ENCODE measurements at places on chromosomes 16 and 17. TPM values are rescaled to one million over a fixed set of nuclear protein-coding genes. Genes with fewer than 3 reads are reported as not detected.

The NEURL4 gene
- 26.0 TPM for polyA plus RNA-seq

- DNase-seq: no peak
Observed at GRCh38 chr16:54503856-54504219, 217.3 kb upstream of the IRX3 start.

The HSD11B2 gene
- polyA plus RNA-seq: 1.9 TPM

DNA sequence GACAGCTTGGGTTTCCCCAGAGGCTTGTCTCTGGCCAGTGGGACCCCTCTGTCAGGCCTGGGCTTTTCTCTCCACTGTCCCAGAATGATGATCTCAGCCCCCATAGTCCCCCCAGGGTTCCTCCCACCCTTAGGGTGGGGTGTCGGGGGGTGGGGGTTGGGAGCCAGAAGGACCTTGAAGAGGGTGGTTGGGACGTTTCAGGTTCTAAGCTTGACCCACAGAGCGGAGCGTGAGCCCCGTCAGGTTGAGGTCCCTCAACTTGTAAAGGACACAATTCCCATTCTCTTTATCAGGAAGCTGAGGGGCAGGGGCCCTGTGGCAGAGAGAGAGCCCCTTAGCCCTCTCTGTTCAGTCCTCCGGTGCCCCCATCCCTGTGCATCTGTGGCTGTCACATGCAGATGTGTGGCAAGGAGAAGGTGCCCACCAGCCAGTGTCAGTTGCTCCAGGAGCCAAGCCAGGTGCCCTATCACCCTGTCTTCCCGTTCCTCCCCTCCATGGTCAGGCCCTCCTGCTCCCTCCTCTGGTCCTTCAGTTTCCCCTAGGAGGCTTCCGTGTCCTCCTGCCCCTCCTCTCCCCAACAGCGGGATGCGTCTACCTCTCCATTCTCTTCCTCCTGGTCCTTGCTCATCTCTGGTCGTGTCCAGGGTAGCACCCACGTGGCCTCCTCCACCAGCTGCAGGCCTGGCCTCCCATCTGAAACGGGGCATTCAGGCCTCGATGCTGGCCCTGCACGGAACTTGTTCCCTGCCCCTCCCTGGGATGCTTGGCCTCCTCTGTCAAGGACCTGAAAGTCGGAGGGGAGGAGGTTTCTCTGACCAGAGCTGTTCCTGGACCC, 1.5 kb upstream of the NTN3 start:
- no peak for DNase-seq

DNA sequence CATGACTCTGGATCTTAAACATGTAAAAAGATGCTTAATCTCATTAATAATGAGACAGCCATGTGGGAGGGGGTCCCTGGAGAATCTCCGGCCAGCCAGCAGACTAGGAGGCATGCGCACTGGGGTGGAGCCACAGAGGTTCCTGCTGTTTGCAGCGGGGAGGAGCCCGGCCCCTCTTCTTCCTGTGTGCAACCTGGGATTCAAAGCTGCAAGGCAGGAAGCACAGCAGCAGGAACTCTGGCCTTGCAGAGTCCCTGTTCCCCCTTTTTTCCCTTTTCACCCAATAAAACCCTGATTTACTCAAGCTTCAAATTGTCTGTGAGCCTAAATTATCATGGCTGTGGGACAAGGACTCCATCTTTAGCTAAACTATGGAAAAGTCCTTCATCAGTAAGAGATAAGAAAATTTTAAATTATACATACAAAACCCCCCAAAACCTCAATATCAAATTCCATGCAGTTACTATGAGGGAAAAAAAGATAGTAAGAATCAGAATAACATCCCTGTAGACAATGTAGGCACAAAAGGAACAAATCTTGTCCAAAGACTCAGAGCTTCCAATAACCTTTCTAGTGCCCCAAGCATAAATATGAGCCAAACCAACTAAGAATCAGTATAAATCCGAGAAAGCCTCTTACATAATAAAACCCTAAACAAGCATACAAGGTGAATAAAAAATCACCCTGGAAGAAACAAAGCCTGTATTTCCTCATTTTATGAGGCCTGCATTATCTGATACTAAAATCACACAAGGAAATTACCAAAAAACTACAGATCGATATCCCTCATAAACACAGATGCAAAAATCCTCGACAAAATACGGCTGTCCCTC, 12.1 kb downstream of the CFDP1 start:
- DNase-seq: no peak

The ZNF75A gene
- polyA plus RNA-seq: 16.4 TPM

The GAST gene
- polyA plus RNA-seq: not detected

The AP2B1 gene
- polyA plus RNA-seq: 60.5 TPM

DNA sequence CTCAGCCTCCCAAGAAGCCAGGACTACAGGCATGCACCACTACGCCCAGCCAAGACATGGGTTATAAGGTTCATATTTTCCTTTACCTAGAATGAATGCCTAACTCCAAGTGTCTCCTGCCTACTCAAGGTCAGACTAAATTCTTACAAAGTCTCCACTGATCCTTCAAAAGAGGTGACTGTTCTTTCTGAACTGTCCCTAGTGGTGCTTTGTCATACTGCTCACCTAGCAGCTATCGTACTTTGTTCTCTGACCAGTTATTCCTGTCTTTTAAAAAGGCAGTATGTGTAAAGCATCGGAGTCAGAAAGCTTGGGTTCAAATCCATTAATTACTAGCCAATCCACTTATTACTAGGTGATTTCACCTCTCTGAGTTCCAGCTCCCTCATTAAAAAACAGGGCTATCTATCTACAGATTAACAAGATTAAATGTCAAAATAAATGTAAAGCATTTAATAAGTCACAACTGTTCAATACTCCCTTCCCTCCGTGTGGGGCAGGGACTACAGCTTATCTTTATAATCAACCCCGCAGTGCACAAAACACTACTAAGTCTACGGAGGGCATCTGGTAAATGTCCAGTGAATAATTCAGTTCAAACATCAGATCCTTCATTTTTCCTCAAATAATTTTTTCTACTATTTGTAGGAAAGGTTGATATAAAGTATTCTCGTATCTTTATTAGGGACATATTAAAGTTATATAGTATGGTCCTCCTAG, 20.0 kb upstream of the ITGA2B start:
- no peak for DNase-seq

DNA sequence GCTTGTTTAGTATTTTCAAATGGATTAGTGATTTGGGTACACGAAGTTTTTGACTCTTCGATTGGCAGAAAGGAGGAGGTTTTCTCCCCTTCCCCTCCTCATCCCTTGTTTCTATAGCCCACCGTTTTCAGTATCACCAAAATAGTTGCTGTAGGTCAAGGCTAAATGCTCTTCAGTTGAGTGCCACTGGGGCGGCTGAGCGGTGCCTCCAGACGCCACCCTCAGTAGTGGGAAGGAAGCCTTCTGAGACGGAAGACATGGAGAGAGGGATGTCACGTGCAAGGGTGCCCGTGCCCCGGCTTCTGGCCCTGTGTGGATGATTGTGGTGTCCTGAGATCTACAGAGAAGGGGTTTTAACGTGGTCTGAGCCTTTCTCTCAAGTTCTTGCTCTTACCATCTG, 39.7 kb upstream of the CRISPLD2 start:
- no peak for DNase-seq

- DNase-seq: no peak
Observed at GRCh38 chr17:46889992-46890564, 32.9 kb upstream of the GOSR2 start.
